ENCODE measurements at places on chromosomes 5 and 9.
A peak's percentile ranks its signal among the peaks of the same experiment; 100 is the strongest.

DNA sequence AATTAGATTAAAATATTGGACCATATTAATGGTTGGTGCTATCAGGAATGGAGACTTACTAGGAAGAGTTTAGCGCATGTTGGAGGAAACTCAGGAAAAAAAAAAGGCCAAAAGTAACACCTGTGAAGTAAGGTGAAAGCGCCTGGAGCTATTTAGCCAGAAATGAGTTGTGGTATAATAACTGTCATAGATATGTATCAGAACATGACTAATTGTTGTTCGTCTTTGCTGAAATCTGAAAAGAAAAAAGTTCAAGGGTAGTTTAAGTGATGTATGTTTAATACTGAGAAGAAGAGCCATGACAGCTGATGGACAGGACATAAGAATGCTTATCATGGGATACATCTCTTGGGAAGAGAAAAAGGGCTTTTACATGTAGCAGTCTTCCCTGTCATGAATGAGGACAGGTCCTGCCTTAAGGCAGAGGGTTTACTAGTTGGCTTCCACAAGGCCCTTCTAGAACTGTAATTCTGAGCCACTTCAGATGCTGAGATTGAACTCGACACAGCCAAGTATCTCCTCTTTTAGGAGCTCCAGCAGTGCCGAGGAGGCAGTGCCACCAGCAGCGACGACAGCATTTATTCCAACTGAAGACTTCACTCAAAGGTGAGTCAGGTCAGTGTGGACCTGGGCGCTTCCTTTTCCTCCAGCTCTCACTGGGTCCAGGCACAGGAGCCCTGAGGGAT lies 940 bp upstream of the CAMK4 start:
- no peak for DNase-seq

- DNase-seq = no peak
These were observed 135.5 kb downstream of the GLIS3 start for GRCh38 chr9:4164356-4164755.

- DNase-seq = no peak
These were observed 16.7 kb downstream of the ERAP1 start for GRCh38 chr5:96790961-96791504.

- no peak for DNase-seq
These were observed 30.5 kb downstream of the NTRK2 start for GRCh38 chr9:84699984-84700383.

- DNase-seq = no peak
These were observed at the start of gene PCDHB10 for GRCh38 chr5:141192110-141192725. Gene PCDHB10 (plus strand): TSS chr5:141192353. CDS start chr5:141192553, 200 bp downstream.

DNA sequence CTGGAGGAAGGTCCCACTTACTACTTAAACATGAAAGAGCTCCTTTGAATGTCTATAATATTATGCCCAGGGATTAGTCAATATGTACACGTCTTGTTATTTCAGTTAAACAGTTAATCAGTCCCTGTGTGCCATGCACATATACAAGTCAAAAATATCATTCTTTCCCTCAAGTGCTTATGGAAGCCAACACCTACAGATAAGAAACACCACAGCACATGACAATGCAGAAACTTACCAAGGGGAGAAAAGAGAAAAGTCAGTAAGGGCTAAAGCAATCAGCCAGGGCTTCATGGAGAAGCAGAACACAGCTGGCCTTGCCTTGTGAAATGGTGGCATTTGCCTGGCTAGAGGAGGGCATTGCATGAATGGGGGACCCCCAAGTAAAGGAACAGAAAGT lies 88.3 kb downstream of the SNCAIP start:
- DNase-seq = no peak

DNA sequence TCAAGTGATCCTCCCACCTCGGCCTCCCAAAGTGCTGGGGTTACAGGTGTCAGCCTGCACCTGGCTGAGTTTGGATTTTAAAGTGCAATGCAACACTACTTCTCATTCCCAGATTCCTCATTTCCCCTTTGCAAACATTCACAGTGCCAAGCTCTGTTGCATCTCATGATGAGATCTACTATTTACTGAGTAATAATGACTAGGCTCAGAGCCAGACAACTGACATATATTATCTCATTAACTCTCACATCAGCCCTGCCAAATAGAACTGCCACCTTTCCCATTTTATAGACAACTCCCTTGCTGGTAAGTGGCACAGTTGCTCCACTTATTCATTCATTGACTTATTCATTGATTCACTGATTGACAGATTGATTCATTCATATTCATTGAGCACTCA lies 7.0 kb downstream of the PDE6A start:
- DNase-seq = peak; percentile 72

DNA sequence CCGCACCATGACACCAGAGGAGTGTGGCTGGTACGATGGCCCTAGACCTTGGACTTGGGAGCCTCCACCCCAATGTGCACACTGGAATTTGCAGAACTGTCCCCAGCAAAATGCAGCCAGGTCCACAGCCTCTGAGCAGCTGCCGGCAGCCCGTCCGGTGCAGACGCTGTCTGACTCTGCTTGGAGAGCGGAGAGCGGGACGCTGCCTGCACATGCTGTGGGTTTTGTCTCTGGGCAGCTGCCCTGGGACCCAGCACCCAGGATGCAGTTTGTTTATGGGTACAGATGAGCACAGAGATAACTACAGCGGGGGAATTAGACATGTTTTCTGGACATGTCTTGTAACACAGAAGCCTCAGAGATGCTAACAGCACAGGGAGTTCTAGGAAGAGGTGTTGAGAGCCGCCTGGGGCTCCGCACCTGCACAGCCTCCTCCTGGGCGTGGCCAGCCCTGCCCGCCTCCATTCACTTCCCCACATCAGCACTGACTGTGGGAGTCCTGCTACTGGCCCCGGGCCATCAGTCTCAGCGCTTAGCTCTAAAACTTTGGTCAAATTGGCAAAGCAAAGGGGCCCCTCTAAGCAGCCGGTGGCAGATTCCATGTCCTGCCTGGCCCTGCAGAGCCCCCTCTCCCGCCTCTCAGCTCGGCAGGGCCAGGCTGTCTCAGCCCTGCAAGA lies 159.6 kb downstream of the IRX2 start:
- no peak for DNase-seq

DNA sequence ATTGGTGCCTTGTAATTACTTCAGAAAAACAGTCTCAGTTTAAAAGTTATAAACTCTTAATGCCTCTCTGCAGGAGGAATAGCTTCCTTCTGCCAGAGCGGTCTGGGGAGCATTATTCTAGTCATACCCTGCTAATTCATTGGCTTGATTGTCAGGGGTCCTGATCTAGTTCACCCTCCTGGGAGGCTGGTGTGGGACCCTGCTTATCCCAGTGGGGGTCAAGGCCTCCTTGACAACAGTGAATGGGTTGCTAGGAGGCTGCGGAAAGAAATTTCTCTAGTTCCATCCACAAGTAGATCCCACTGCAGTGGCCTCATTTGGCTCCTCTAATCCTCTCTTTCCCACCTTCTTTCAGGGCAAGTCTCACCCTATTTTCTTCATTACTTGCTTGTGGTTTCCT lies 105.7 kb downstream of the TMC1 start:
- DNase-seq = no peak

GRCh38 chr9:133635098-133635497 lies 1.1 kb upstream of the DBH start:
- DNase-seq = no peak

DNA sequence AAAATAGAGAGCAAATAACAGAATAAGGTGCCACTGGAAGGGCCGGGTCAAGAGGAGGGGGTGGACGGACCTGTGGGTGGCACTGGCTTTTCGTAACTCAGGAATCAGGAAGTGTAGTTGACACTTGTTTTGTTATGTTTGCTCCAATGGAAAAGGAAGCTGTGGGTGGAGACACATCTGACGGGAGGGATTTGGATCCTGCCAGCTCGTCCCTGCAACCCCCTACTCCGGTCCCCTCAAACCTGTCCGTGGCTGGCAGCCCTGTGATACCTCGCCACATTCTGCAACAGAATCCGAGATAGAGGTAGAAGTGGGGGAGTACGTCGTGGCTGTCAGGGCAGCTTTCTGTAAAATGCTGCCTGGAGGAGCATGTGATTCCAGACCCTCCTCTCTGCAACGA lies 104.2 kb upstream of the IER5L start:
- DNase-seq = no peak

GRCh38 chr5:5252106-5252505 lies 112.0 kb downstream of the ADAMTS16 start:
- DNase-seq = no peak

DNA sequence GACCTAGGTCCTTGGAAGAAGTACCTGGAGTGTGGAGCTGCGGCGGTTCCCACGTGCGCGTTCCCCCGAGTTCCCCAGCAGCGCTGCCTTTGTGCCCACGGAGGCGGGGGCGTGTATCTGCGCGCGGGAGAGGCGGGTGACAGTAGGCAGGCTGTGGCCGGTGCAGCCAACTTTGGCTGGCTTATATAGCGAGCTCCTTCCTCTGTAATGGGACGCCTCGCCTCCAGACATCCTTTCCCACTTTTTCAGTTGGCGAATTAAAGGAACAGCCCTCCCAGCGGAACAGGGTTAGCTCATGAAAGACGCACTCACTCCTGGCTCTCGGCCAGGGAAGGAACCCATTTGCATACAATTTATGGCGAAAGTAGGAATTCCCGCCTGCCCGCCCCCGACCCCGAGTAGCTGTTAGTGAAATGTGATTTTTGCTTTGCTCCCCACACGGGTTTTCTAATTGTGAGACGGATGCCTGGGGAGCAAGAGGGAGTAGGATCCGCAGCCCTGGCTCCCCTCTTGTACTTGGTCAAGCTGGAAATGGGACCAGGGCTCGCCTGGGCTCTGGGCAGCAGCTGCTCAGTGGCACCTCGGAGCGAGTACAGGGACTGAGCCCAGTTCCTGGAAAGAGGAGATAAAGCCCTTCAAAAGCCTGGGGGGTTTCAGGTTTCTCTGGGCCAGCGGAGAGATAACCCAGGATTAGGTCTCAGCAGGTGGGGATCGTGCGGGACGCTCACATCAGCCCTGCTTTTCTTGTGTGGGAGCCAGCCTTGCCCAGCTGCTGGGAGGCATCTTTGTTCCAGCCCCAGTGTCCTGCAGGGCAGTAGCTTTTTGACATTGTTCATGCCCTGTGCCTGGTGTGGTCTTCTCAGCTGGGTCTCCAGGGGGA lies at the start of gene TNC:
TNC (minus strand) TSS at position 159 of the 880 bp plus-strand sequence. CDS start 27,139 bp downstream, outside the sequence.
- DNase-seq = peak; percentile 38

DNA sequence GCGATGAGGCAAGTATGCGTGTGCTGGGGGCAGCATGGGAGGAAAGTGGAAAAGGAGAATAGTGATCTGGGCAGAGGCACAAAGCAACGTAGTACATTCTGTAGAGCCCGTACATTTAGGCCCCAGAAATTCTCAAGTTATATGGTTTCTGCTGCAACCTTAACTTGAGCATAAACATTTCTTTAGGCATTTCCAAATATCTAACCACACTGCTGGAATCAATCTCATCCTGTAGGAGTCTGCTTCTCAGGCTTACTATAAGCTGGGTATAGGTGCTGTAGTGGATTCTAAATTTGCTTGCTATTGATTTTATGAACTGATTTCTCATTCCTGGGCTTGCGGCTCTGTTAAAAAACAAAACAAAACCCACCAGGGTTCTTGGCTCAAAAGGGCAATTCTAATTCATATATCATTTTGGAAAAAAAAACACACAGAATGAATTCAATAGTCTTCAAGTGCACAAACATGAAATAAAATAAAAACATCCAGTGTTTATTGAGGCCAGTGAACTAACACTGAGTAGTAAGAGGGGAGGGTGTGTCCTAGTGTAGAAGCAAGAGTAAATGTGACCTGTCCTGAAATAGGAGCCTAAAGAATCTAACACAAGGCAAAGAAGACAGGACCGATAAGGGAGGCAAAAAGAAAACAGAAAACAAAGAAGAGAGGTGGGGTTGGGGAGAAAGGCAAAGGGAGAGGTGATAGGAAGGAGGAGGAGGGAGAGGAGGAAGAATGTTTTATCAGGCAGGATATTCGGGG lies 145.5 kb upstream of the LHFPL2 start:
- no peak for DNase-seq

- no peak for DNase-seq
These were observed 281.9 kb upstream of the TLE4 start for GRCh38 chr9:79289856-79290255.

DNA sequence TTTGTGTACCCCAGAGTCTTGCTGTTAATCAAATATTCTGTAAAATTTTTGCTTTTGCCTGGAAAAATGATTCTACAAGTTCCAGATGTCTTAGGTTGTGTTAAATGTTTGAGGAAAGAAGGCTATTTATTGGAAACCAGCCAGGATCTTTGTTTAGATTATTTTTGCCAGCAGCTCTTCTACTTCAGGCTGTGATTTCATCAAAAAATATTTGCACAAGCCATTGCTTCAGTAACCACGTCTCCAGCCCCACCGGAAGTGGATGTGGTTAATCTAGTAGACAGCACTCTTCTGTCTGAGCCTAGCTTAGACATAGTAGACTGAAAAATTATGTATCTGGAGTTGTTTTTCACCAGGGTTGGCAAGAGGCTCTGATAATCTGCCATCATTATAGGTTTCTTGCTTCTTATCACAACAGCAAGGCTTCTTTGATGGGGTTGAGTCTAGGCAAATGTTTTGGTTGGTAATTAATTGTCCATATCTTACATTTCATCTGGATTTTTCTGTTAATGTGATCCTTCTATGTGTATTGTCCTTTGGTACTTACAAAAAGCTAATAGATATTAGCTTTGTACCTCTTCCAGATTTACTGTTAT lies 17.1 kb downstream of the KCTD16 start:
- DNase-seq = peak; percentile 12

- no peak for DNase-seq
These were observed 216.3 kb downstream of the CDK5RAP2 start for GRCh38 chr9:120363697-120364096.

DNA sequence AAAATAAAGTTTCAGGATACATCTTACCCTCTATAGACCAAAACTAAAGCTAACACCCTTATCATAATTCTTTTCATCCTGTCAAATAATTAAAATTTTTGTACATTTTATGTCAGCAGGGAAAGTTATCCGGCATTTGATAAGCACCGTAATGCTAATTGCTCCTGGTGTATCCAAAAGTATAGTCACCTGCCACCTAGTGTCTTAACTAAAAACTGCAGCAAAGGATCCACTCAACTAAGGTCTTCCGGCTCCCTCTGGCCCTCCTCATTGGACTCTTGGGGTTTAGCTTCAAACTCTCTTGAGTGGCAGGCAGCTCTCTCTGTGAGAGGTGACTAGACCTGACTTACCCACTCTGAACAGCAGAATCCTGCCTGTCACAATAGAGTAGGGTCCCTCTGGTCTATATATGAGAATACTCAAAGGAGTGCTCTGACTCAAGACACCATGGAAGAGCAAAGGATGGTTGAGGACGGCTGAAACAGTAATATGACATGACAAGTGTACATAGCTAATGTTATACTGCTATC lies 60.4 kb upstream of the CAST start:
- peak; percentile 76 for DNase-seq

DNA sequence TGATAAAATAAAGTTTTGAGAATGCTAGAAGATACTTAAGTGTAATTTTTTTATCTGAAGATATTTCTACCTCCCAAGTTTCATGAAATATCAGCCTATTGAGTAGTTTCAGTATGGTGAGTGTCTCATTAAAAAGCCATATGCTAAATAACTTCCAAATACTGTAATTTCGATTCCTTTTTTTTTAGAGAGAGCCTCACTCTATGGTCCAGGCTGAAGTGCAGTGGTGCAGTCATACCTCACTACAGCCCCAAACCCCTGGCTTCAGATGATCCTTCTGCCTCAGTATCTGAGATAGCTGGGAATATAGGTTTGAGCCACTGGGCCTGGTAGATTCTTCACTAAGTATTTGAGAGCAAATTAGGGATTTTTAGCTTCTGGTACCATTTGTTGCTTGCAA lies 24.5 kb downstream of the CDC42SE2 start:
- no peak for DNase-seq

All from prostate gland (tissue), 2 donors.